ENCODE measurements at places on chromosomes 7 and 10. TPM values are rescaled to one million over a fixed set of nuclear protein-coding genes. Genes with fewer than 3 reads are reported as not detected.

The UNCX gene
- not detected for total RNA-seq

The FAM25C gene
- not detected for total RNA-seq

The LRGUK gene
- total RNA-seq: 14.3 TPM

- DNase-seq: no peak
These were observed 23.3 kb downstream of the PLCE1 start for GRCh38 chr10:94016727-94017714.

GRCh38 chr7:7693881-7694280 lies 24.5 kb downstream of the RPA3 start:
- DNase-seq: no peak

DNA sequence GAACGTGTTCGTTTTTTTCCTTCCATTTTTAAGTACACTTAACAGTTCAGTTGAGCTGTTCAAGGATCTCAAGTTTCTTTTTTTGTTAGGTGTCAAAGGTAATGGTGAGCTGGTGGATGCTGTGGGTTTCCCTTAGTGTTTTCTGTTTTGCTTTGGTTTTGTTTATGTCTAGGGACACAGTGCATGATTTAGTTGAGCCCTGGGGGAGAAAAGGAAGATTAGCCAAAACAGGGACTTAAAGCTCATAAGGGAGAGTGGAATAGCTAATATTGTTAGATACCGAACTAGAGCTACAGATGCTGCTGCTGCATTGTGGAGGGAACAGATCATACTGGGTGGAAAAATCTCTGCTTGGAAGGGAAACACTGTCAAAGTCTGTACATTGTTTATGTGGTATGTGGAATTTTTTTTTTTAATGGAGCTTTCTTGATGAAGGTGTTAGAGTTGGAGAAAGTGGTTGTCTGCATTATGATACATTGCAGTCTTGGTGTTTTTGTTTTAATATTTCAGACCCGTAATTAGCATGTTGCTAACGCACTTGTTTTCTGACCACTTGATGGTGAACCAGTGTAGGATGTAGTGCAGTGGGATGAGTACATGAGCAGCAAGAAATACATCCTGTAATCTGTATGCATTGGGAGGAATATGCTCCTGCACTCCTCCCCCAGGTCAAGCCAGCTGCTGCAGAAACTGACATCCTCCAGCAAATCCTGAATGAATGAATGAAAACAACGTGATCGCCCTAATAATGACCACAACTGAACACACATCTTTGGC lies 2.1 kb downstream of the GLCCI1 start:
- DNase-seq: no peak

DNA sequence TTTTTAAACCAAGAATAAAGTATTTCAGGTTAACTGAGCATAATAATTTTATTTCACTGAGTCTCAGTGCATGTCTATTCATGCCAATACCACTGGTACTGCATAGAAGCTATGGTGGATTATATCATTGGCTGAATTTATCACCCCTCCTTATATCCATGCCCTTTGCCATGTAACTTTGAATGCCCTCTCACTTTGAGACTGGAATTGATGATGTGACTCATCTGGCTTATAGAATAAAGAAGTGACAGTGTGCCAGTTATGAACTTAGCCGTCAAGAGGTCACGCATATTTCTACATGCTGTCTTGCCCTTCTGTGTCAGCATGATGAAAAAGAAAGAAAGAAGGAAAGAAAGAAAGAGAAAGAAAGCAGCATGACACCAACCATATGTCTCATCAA lies 20.7 kb upstream of the ABLIM1 start:
- no peak for DNase-seq

DNA sequence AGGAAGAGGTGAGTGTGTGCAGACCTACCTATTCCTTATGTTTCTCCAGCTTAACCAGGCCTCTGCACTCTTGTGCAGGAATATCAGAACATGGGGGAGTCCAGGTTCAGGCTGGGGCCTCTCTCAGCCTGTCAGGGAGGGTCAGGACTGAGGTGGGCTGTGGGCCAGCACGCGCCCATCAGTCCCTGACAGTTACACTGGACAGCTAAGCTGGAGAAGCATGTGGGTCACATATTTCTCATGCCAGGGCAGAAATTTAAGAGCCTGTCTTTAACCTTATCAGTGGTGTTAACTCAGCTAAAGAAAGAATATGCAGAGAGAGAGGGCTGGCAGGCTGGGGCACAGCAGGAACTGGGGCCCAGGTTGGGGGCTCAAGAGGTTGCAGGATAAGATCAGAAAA lies 8.7 kb upstream of the POLD2 start:
- no peak for DNase-seq

DNA sequence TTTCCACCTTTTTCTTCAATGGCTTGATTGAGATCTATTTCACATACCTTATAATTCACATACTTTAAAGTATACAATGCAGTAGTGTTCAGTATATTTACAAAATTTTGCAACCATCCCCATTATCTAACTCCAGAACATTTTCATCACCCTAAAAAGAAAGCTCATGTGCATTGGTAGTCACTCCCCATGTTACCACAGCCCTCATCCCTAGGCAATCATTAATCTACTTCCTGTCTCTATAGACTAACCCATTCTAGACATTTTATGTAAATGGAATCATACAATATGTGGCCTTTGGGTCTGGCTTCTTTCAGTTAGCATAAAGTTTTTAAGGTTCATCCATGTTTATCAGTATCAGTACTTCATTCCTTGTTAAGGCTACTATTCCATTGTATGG lies 214.2 kb downstream of the WDR11 start:
- no peak for DNase-seq

- DNase-seq: no peak
These were observed 9.6 kb downstream of the EMX2 start for GRCh38 chr10:117552156-117552631.

DNA sequence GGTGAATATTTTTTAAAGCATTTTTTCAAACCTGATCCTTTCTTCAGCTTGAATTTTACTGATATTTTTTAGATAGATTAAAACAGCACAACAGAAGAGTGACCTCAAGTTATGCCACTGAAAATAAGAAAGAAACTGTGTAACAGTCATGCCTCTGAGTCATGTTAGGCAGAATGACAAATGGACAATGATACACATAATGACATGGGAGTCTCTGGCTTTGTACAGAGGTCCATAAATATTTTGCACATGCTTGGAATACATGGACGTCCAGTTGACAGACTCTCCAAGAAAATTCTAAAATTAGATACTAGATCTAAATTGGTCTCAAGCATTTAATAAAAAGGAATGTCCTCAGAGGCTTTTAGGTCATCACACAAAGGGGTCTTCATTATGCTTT lies 21.9 kb upstream of the SEMA3A start:
- DNase-seq: no peak

Measured in frontal cortex (tissue), 4 donors.